ENCODE measurements at places on chromosomes 12 and 14. TPM values are rescaled to one million over a fixed set of nuclear protein-coding genes. Genes with fewer than 3 reads are reported as not detected.

TAS2R19 gene
- 4.5 TPM for total RNA-seq

GRCh38 chr14:104473244-104473565, 106.4 kb upstream of the C14orf180 start:
- DNase-seq, result no peak
- H3K4me3 ChIP-seq, result no peak overlapping the region
- no peaks in the 10 kb centered on the region for H3K4me1 ChIP-seq

GRCh38 chr14:46686652-46687051, 35.1 kb upstream of the RPL10L start:
- DNase-seq, result no peak
- H3K27me3 ChIP-seq, result no peaks in the 10 kb centered on the region
- no peaks in the 10 kb centered on the region for H3K4me1 ChIP-seq
- H3K36me3 ChIP-seq, result no peaks in the 10 kb centered on the region
- H3K27ac ChIP-seq, result no peak overlapping the region

DNA sequence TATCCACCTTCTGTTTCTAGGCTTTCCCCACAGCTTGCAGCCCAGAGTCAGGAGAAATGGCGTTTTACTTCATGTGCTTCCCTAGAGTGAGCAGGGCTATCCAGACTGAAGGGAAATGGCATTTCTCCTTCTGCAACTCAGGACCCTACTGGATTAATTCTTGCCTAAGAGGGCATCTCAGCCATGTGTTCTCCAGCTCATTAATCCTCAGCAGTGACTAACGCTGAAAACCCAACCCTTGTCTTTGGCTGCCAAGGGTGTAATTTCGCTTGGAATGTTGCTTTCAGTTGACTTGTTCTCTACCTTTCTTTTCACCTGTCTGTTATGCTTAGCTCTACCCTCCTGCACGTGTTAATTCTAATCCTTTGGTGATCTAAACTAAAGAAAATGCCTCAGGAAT, 21.0 kb upstream of the EMP1 start:
- DNase-seq, result no peak
- peak overlapping the region; percentile 20 for H3K27ac ChIP-seq
- H3K4me3 ChIP-seq, result peak overlapping the region; percentile 13
- H3K4me1 ChIP-seq, result peaks cover 88% of the 10 kb centered on the region
- no peaks in the 10 kb centered on the region for H3K36me3 ChIP-seq
- H3K27me3 ChIP-seq, result no peaks in the 10 kb centered on the region

DNA sequence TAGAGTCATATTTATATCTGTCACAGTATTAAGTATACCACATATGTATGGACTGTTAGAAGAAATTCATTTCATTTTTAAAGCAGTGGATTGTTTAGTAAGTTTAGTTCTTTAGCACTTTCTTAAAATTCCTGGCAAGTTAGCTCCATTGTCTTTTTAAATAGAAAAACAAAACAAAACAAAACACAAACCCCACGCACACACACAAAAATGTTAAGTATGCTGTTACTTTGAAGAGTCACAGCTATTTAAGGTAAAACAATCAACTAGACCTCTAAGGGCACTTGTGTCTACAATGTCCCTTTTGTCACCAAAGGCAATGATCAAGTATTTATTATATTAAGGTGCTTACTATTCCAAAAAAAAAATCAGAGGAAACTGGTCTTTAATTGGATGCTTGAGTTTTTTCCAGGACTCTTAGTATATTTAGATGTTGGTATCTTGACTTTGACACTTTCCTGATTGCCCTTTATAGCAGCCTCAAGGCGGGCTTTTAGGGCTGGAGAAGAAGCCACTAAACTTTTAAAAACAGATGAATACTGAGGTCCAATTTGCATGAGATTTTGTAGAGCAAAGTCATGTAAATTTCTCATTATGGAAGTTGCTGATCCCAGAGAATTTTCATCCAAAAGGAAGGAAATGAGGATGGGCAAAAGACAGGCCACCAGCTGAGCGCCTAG, 85.5 kb upstream of the HECTD1 start:
- DNase-seq, result no peak
- H3K27me3 ChIP-seq, result no peaks in the 10 kb centered on the region
- no peak overlapping the region for H3K4me3 ChIP-seq
- H3K36me3 ChIP-seq, result peaks cover 8% of the 10 kb centered on the region
- no peak overlapping the region for H3K27ac ChIP-seq
- H3K4me1 ChIP-seq, result peaks cover 10% of the 10 kb centered on the region

GRCh38 chr14:96148631-96149030, 56.0 kb upstream of the BDKRB2 start:
- no peaks in the 10 kb centered on the region for H3K36me3 ChIP-seq
- no peak overlapping the region for H3K27ac ChIP-seq
- no peak for DNase-seq
- no peaks in the 10 kb centered on the region for H3K4me1 ChIP-seq
- no peak overlapping the region for H3K4me3 ChIP-seq
